ENCODE measurements at places on chromosomes 4 and X.

DNA sequence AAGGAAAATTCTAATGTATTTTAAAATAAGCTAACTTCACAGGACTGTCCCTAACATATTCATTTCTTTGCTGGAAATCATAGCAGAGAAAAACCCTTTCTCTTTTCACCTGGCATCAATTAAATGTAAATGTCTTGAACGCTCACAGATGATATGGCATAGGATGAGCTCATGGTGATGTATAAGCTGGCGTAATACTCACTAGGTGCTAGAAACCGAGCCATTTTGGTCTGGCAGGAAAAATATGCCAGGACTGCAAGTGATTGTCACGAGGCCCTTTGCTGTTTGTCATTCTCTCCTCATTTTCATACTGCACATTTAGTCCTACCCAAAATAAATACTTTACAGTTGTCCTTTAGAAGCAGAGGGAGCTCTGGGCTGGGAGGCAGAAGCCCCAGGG, 222.7 kb upstream of the LNX1 start:
- DNase-seq, result no peak

DNA sequence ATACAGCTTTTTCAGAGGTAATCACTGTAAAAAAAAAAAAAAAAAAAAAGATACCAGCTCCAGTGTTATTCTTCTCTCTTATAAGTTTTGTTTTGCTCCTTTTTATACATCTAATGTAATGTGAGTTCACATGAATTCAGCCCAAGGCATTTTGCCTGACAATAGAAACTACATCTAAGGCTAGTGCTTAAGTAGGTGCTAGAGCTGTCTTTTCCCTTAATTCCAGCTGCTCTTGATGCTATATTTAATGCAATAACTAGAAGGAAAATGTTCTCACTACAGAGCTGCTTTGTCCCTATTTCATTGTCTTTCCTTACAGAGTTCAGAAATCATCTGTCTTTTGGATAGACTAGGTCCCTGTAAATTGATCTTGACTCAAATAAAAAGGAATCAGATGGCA, 150.1 kb downstream of the NAA11 start:
- DNase-seq, result no peak

DNA sequence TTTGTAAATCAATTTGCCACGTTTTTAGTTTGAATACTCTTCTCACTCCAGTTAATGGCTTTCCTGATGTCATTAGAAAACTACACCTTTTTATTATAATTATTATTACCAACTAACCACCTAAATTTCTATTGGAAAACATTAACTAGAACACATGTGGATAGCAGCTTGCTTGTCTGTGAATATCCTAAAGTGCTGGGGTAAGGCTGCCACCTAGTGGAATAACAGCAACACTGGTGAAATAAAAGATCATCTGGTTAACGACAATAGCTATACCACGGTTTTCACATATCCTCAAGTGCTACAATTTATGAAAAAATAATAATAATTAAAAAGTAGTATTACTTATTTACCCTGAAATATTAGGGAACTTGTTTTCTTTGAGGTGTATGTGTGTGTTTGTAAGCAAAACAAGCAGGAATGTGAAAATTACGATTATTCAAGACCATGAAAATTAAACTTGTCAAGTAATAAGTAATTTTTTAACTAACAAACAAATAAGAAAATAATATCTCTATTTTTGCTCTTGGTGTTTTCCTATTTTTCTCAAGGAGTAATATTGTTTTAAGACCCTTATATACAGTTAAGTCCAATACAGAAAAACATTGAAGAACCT, 130.1 kb upstream of the TECRL start:
- DNase-seq, result peak; percentile 55

- no peak for DNase-seq
Measured at GRCh38 chrX:17182317-17182716, 192.7 kb upstream of the NHS start.

GRCh38 chrX:39855748-39856129, 242.0 kb downstream of the BCOR start:
- DNase-seq, result no peak

GRCh38 chr4:150150629-150151062, 72.4 kb downstream of the DCLK2 start:
- no peak for DNase-seq

DNA sequence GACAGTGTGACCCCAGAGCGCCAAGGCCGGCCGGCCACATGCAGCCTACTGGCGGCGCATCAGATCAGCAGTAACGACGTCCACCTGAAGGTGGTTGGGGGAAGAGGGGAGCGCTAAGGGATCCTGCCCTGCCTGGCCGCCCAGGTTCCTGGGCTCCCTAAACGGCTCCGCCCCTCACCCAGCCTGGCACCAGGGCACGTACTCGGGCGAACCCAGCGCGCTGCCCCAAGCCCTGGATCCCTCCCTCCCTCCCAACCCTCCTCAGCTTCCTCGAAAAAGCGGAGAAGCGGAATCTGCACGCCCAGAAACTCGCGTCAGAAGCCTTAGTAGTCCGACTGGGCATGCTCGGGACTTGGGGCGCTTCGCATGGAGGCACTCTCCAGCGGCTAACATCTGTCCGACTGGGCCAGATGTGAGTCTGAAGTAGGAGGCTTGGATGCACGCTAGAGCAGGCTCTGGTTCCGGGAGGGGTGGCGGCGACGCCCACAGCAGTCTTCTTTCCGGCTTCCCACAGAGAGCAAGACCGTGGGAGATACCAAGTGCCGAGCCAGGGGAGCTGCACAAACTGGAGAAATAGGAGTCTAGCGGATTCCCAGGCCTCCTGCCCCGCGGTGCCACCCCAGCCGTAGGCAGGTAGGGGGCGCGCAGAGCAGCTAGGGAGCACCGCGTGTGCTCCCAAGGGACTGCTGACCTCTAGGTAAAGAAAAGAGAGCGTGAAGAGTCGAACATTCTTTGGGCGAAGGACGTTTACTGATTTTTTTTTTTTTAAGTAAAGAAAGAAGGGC, 114.3 kb upstream of the TEX13C start:
- DNase-seq, result no peak

GRCh38 chr4:40173470-40173875, 23.4 kb upstream of the RHOH start:
- DNase-seq, result no peak

- peak; percentile 70 for DNase-seq
Measured at GRCh38 chr4:88054901-88055300, 47.5 kb downstream of the PKD2 start.

DNA sequence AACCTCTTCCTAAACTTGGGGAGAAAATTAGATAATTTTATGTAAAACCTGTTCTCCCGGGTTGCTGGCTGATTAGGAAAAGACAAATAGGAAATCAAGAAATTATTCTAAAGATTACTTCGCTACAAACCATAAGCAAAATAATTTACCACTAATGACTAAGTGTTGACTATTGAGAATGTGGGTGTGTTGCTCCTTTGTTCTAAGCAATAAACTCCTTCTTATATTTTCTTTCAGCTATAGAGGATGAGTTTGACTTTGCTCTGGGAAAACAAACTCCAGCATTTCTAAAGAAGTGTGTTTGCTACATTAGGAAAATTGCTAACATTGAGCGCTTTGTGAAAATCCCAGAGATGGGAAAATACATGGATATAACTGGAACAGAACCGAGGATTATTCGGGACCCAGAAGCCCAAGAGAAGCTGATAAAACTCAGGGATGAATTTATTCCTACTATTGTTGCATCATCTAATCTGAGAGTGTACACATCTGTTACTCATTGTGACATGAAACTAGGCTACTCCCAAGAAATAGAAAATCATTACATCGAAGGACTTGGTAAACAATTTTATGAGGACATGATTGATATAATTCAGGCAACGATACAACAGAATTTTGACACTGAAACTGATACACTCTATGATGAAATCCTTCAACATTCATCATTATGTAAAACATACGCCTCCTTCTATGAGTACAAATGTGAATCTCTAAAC, 194.2 kb downstream of the NWD2 start:
- no peak for DNase-seq

GRCh38 chrX:40755291-40756249, 20.2 kb upstream of the MED14 start:
- DNase-seq, result no peak

GRCh38 chr4:62512271-62512670, 1312.1 kb downstream of the ADGRL3 start:
- DNase-seq, result no peak

- no peak for DNase-seq
Measured at GRCh38 chr4:2095236-2096072, 36.3 kb downstream of the NAT8L start.

DNA sequence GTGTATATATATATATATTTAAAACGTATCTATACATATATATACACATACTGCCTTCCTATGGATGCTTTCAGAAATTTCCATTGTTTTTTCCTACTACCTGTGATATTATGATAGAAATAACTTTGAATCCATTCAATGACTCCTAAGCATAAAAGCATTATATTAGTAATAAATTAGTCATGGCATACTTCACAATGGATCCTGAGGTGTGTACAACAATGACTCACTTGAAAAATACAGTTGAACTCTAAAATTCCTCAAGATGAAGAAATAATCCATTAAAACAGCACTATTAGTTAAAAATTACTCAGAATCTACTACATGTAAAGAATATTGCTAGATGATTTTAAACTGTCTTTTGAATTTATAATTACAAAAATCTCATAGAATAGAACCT, 201.1 kb downstream of the STPG2 start:
- DNase-seq, result no peak

- no peak for DNase-seq
Measured at GRCh38 chr4:111595456-111595855, 549.8 kb upstream of the FAM241A start.

- DNase-seq, result no peak
Measured at GRCh38 chr4:23814996-23815660, 74.7 kb downstream of the PPARGC1A start.

DNA sequence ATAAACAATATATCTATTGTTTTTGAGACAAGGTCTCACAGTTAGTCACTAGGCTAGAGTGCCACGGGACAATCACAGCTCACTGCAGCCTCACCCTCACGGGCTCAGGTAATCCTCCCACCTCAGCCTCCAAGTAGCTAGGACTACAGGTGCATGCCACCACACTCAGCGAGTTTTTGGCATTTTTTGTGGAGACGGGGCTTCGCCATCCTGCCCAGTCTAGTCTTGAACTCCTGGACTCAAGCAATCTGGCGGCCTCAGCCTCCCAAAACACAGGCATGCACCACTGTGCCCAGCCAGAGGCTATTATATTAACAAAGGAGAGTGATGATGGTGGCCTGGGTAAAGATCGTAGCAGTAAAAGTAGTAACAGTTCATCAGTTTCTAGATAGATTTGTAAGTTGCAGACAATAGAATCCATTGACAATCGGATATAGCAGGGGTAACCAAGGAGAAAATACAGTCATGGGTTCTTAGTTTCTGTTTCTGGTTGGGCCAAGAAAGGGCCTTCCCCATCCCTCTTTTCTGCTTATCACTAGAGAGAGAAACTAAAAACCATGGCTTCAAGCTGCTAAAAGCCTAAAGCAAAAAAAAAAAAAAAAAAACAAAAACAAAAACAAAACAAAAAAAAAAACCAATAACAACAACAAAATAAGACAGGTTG, 60.6 kb downstream of the ANXA10 start:
- no peak for DNase-seq

- no peak for DNase-seq
Measured at GRCh38 chrX:70509078-70509477, 64.4 kb downstream of the DLG3 start.

DNA sequence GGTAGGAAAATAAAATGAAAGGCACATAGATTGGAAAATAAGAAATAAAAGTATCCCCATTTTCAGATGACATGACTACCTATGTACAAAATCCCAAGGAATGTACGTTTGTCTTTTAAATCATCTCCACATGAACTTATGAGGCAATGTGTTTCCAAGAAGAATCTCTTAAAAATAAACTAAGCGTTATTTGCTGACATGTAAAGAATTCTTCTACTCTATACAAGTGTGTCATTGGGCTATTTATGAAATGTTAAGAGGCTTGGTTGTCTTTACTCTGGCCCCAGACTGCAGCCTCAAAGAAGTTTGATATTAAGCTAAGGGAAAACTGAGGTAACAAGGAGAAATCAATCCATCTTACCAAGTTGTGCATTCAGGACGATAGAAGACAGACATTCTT, 17.1 kb downstream of the BEX3 start:
- DNase-seq, result no peak

GRCh38 chrX:41630091-41630490, 58.7 kb upstream of the GPR34 start:
- no peak for DNase-seq

DNA sequence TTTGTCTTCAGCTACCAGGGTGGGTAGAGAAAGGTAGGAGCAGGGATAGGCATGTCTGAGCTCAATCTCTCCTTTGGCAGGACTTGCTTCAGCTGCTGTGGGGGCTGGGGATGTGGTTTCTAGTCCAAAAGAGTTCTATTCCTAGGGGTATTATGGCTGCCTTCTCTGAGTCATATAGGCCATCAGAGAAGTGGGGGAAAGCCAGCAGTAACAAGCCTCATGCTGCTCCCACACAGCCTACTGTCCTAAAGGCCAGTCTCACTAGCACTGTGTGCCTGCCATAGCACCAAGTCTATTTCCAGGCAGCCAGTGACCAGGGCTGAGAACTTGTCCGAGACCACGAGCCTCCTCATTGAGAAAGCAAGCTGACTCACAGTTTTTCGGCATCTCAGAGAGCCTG, 270.6 kb downstream of the DCAF12L2 start:
- DNase-seq, result no peak

DNA sequence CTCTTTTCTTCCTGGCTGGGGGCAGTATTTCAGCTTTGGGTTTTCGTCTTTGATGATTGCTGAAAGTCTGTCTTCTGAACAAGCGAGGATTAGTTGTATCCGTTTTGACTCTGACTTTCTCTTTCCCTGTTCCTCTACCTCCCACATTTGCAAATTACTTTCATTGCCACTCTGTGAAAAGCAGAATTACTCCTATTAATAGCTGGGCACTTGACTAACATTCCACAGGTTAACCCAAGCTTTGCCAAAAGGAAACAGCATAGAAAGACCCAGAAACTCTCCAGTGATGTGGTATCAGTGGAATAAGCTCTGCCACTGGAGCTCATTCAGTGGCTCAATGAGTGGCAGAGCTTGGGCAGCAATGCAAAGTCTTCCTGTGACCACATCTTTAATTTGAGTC, 238.9 kb downstream of the PALLD start:
- DNase-seq, result no peak

DNA sequence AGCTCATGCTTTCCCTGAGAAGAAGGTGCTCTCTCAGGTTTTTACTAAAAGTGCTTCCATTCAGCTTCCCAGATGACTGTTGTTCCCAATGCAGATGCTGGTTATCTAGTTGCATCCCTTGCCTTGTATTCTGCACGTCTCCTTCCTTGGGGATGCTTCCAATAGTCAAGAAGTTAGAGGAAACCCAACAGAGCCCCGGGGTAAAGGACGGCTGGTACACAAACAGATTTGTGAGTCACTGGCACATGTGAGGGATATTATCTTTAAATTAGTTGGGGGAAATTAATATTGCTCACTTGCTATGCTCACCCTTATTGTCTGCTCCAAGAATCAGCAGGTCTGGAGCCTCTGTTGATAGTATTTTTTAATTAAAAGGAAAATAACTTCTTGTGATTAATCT, 465.2 kb upstream of the BOD1L1 start:
- no peak for DNase-seq

DNA sequence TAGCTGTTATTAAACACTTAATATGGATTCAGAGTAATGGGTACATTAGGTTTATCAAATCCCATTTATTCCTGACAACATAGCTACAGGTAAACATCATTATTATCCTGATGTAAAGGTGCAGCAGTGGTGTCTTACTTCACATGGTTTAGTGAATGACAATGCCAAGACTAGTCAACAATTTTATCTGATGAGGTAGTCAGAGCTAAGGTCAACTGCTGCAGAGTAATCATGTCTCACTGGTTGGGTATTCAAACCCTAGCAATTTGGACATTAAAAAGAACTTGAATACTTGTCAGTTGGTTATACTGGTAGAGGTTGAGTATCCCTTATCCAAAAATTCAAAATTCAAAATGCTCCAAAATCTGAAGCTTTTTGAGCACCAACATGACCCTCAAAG, 117.6 kb downstream of the MAB21L2 start:
- DNase-seq, result no peak

Measured in HepG2 (cell line).